ENCODE measurements at places on chromosomes 13 and 19.

DNA sequence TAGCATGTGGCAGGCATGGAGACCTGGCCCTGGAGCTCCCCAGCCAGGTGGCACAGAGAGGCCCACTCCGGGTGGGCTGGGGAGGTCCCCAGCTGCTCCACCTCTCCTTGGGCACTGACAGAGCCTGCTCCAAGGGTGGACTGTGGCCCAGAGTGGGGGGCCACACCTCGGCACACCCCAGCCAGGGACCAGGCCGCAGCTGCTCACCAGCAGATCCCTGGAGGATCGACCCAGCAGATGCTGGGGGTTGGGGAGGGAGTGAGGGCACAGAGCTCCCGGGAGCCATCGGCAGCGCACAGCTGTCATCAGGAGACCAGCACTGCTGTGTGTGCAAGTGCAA is 72.0 kb upstream of the KCTD15 start:
- no peak for DNase-seq

DNA sequence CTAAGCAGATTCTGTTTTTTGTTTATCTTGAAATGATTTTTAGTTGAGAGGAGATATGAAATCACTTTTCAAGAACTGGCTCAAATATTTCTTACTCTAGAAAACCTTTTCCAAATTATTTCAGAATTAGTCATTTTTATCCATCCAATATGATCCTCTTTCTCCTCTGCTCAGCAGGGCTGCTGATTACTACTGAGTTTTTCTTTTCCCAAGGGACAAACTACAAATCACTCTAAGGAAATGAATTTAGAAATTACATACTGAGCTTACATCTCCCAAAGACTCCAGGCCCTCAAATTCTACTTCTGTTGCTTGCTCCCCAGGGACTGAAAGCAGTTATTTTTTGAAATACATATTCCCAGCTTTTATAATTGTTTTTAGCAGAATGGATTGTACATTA is 87.4 kb upstream of the UFM1 start:
- no peak for DNase-seq

DNA sequence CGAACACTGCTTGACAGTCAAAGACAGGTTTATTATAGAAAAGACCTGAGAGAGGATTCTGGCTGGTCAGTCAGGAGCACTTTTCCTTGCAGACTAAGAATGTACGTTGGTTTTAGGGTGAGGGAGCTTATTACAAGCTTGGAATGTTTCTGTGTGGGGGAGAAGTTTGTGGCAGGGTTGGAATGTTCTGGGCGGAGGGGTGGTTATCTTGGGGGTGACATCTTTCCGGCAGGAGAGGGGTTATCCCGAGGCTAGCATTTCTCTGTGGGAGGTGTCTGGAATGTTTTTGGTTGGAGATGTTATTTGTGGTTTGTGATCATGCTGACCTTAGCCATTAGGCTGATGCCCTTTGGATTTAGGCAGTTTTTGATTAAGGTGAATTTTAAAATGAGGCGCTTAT is 61.8 kb downstream of the ZNF136 start:
- DNase-seq: no peak

GRCh38 chr19:35612224-35612558 is 344 bp upstream of the HAUS5 start:
- DNase-seq: no peak

DNA sequence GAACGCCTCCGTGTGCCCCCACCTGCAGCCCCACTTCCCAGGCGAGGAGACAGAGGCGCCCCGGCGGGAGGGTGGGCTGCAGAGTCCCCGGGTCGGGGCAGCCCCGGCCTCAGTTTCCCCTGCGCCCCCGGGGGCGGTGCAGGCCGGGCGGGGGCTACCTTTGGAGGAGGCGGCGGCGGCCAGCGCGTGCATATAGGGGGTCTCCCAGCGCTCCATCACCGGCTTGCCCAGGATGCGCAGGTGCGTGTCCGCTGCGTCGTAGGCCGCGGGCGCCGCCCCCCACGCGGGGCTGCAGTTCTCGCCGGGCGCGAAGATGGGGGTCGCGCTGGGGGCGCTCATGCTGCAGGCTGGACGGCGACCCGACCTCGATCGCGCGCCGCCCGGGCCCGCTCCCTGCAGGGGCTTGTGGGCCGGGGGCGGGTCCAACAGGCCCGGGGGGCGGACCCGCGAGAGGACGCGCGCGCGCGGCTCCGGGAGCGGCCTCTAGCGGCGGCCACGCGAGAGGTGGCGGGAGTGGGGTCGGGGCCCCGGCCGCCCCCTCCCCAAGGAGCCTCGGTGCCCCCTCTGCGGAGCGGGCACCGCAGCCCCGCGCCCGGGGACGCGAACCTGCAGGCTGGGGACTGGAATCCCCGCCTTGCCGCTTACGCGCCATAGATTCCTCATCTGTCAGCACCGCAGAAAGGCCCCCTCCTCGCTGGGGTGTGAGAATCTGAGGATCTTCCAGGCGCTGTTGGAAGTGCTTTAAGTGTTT is at the start of gene GAMT:
Gene GAMT (minus strand): TSS at position 405 of the 751 bp plus-strand sequence. CDS start 66 bp downstream, at position 339.
- peak; percentile 48 for DNase-seq

GRCh38 chr19:34345947-34346351 is 19.0 kb upstream of the GPI start:
- DNase-seq: no peak

DNA sequence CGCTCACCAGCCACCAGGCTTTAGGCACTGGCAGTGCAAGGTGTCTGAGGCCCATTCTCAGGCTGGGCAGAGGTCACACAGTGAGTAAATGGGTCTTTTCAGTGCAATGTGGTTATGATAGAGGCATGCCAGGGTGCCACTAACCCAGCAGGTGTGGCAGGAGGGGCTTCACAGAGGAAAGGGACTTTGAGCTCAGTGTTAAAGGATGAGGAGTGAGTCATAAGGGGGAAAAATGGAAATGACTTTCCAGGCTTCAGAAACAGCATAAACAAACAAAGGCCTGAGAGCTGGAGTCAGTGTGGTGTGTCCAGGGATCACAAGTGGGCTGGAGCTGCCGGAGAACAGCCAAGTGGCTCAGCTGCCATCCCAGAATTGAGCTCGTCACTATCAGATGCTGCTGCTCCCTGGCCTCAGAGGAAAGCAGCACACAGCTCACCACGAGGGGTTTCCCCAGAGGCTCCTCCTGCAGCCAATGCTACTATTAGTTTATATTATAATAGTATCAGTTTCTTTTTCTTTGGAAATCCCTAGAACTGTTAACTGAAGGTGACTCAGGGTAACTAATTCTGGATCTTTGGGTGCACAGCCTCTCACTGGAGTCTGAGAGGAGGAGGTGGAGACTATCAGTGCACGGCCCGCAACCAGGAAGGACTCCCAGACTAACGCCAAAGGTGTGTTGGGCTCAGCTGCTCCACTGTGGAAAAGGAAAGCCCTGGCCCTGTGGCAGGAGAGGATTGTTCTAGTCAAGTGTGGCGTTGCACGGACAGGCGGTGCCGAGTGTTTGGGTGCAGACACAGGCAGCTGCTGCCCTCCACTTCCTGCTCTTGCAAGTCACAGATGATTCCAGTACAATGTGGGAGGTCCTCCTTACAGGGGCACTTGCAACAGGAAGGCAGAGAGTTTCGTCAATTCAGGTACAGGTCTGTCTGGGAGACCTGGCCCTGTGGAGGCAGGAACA is 39.5 kb downstream of the DHRS12 start:
- peak; percentile 60 for DNase-seq

GRCh38 chr13:41398494-41399170 is 58.7 kb upstream of the RGCC start:
- DNase-seq: no peak

DNA sequence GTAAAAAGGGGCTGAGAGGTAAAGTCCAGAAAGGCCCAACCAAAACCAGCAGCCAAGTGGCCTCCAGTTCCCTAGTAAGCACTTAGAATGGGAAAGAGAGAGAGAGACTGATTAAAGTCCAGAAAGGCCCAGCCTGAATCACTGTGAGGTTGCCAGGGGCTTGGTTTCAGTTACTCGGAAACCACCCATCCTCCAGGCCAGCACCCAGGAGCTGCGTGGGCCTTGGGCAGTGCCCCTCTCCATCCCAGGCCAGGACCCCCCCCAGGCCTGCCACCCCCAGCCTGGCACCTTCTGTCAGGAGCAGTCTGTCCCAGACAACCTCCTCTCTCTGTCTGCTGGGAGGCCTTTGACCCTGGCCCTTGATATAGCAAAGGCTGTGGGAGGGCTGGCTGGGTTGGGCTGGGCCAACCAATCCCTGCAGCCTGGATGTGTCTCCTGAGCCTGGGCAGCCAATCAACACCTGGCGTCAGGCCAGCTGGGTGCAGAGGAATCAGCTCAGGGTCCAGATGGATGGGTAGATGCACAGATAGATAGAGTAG is at the start of gene CYP4F2:
Gene CYP4F2 (minus strand): TSS at position 337 of the 539 bp plus-strand sequence. CDS start 463 bp downstream, outside the sequence.
- no peak for DNase-seq

DNA sequence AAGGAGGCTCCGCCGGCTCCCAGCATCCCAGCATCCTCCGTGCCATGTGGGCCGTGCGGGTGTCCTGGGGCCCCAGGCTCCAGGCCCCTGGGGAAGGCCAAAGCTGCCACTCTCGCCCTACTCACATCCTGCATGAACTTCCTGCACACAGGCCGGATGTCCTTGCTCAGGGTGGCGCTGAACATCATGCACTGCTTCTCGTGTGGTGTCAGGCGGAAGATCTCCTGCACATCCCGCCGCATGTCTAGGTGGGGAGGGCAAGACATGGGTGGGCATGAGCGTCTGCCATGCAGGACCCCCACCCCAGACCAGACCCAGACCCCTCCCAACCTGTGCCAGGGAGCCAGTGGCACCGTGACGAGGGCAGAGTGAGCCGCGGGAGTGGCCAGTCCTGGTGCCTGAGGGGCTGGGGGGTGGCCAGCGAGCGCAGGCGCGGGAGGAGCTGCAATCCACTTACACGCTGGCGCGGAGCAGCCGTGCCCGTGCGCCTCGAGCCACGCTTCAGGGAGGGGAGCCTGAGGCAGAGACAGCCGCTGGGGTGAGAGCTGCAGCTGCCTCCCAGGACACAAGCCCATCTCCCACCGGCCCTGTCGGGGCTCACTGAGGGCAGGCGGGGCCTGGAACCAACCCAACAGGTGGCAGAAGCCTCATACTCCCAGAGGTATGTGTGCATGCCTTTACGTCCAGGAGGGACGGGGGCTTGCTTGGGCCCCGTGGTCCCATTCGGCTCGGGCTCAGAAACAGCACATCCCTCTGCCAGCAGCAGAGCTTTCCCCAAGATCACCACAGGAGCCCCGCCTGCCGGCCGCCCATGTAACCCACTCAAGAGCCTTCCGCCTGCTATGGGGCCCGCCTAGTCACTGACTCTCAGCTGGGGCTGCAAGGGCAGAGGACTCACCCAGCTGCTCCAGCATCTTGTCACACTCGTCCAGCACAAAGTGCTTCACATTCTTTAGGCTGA is 8.8 kb downstream of the DDX39A start:
- no peak for DNase-seq

GRCh38 chr13:40469581-40470310 is 196.7 kb downstream of the FOXO1 start:
- DNase-seq: no peak

GRCh38 chr13:33218020-33218419 is 67.5 kb downstream of the STARD13 start:
- DNase-seq: no peak

- DNase-seq: no peak
These were observed 271.1 kb upstream of the MAB21L1 start for GRCh38 chr13:35747594-35747993.

DNA sequence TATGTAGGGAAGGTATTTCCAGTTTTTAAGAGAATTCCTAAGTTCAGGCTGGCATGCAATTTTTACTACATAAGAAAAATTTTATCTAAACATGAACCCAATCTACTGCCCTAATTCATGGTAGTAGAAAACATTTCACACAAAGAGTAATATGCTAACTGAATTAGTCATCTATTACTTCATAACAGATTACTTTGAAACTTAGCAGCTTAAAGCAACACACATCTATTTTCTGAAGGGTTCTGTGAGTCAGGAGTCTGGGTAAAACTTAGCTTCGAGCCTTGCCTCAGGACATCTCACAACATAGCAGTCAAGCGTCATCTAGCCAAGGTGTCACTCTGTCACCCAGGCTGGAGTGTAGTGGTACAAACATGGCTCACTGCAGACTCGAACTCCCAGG is 537.5 kb downstream of the DCT start:
- DNase-seq: no peak

DNA sequence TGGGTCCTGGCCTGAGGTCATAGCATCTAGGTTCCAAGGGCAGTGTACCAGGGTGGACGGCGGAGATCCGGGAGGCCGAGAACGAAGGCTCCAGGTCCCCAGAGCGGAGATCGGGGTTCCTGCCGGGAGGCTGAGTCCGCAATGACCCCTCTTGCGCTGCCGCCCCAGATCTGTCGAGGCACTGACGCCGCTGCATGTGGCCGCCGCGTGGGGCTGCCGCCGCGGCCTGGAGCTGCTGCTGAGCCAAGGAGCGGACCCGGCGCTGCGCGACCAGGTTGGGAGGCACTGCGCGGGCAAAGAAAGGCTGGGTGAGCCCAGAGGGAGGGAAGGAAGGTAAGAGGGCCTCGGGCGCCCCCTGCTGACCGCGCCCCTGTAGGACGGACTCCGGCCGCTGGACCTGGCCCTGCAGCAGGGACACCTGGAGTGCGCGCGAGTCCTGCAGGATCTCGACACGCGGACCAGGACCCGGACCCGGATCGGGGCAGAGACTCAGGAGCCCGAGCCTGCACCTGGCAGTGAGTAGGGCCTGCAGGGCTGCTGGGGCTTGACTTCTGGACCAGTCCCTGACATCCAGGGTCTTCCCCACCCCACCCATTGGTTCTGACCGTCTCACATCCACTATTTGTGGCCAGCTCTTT is 906 bp downstream of the ANKLE1 start:
- peak; percentile 70 for DNase-seq

DNA sequence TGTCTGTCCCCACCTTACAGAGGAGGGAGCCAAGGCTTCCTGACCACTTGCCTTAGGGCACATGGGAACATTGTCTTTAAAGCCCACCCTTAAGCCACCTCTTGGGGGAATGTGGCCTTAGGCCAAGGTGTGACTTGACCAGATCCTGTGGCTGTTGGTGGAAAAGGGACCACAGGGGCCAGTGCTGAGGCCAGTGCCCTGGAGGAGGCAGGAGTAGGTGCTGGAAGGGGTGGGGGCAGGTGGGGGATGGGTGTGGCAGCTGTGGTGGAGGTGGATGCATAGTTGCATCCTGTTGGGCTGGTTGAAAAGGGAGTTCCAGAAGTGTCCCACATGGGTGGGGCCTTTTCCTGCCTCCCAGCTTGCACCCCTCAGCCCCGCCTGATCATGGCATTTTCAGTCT is 44.8 kb downstream of the DNM2 start:
- no peak for DNase-seq

DNA sequence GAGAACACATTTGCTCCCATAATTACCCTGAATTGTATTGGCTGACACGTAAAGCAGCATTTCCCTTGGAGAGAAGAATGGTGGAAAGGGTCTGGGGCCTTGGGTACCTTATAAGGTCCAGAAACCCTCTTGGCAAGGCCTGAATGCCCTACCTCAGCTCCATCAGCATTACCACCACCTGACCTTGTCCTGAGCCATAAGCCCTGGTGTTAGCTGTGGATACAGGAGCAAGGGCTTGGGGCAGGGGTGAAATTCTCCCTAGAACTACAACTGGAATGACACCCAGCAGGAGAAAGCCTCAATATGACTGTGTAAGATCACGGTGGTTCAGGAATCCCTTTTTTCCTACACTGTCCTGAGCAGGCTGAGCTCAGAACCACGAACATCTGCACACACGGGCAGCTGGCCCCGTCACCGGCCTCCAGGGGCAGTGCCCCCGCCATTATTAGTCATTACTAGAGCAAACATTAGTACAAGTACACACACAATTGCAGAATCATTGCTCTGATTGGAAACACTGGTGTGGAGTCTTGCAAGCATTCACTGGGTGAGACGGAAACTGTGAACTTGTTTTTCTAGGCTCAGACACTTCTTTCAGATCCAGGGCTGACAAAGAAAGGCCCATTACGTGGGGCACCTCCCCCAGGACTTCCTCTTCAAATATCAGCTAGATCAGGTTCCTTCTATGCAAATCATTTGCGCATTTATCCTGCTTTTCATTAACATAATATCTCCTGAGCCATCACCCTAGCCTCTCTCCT is 26.8 kb upstream of the MTIF3 start:
- no peak for DNase-seq

GRCh38 chr19:45346449-45346848 is 5.9 kb downstream of the KLC3 start:
- no peak for DNase-seq

Measured in stimulated activated CD4-positive, alpha-beta T cell treated with anti-CD3 and anti-CD28 coated beads, Interleukin-15, amount 100 ng/mL, for 48 hours (primary cell).